Endothelial cell (in vitro differentiated cells): ENCODE measurements at places on chromosomes 7 and 10. TPM values are rescaled to one million over a fixed set of nuclear protein-coding genes. Genes with fewer than 3 reads are reported as not detected.
A peak's percentile ranks its signal among the peaks of the same experiment; 100 is the strongest.

- H3K4me3 ChIP-seq: no peak overlapping the region
- no peaks in the 10 kb centered on the region for H3K4me1 ChIP-seq
- no peak for DNase-seq
- no peaks in the 10 kb centered on the region for H3K36me3 ChIP-seq
- H3K27me3 ChIP-seq: peaks cover 2% of the 10 kb centered on the region
Measured at GRCh38 chr7:34070511-34071323, 165.4 kb downstream of the BMPER start.

GRCh38 chr10:36507715-36508114 is 617.7 kb upstream of the ANKRD30A start:
- H3K4me1 ChIP-seq: peaks cover 13% of the 10 kb centered on the region
- H3K27me3 ChIP-seq: no peaks in the 10 kb centered on the region
- no peak overlapping the region for H3K4me3 ChIP-seq
- no peak for DNase-seq

GRCh38 chr7:30931161-30931928 is 19.7 kb downstream of the AQP1 start:
- no peak overlapping the region for H3K27ac ChIP-seq
- H3K36me3 ChIP-seq: no peaks in the 10 kb centered on the region
- no peak for DNase-seq
- peaks cover 8% of the 10 kb centered on the region for H3K4me1 ChIP-seq
- no peak overlapping the region for H3K4me3 ChIP-seq
- peaks cover 11% of the 10 kb centered on the region for H3K27me3 ChIP-seq

- no peak overlapping the region for H3K27ac ChIP-seq
- no peak for DNase-seq
- H3K36me3 ChIP-seq: peaks cover 3% of the 10 kb centered on the region
- H3K4me3 ChIP-seq: no peak overlapping the region
Measured at GRCh38 chr7:96131525-96131924, 190.4 kb downstream of the SLC25A13 start.

GRCh38 chr10:112832361-112832878 is 117.6 kb upstream of the TCF7L2 start:
- peaks cover 2% of the 10 kb centered on the region for H3K4me1 ChIP-seq

DNA sequence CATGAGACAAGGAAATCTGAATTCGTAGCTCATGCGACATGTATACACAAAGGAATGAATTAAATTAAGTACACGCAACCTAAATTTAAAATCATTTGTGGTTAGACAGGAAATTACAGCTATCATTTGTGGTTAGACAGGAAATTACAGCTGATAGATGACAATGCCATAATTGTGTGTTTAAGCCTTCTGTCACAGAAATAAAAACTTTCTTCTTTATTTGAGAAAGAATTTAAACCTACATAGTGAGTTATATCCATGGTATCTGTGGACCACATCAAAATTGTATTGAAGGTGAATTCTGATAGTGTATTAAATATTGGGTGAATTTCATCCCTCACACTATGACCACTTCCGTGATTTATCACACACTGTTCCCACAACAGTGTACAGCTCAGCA is 362.9 kb downstream of the MAGI2 start:
- H3K4me3 ChIP-seq: no peak overlapping the region
- no peaks in the 10 kb centered on the region for H3K27me3 ChIP-seq
- H3K27ac ChIP-seq: no peak overlapping the region

DNA sequence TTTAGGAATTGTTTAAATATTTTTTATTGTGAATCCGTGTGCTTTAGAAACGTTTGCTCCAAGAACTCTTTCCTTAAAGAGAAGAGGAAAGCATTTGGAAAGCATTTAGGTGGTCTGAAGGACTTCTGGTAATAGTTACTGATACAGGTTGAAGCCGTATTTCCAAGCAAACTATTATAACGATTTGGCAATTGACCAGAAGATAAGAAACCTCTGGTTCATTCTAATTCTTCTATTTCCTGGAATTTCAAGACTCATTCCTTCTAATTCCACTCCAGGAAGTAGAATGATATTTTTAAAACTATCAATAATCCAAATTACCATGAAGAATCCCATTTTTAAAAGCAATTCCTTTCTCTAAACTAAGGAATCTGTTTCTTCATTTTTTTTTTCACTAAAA is 158.9 kb upstream of the AGR3 start:
- H3K4me3 ChIP-seq: no peak overlapping the region
- DNase-seq: no peak
- H3K27me3 ChIP-seq: peaks cover 3% of the 10 kb centered on the region
- no peaks in the 10 kb centered on the region for H3K36me3 ChIP-seq
- H3K4me1 ChIP-seq: peaks cover 27% of the 10 kb centered on the region
- peak overlapping the region; percentile 86 for H3K27ac ChIP-seq

- H3K27me3 ChIP-seq: peaks cover 3% of the 10 kb centered on the region
- no peak for DNase-seq
- peaks cover 2% of the 10 kb centered on the region for H3K4me1 ChIP-seq
- no peaks in the 10 kb centered on the region for H3K36me3 ChIP-seq
Measured at GRCh38 chr7:111408724-111409123, 153.6 kb downstream of the IMMP2L start.

DNA sequence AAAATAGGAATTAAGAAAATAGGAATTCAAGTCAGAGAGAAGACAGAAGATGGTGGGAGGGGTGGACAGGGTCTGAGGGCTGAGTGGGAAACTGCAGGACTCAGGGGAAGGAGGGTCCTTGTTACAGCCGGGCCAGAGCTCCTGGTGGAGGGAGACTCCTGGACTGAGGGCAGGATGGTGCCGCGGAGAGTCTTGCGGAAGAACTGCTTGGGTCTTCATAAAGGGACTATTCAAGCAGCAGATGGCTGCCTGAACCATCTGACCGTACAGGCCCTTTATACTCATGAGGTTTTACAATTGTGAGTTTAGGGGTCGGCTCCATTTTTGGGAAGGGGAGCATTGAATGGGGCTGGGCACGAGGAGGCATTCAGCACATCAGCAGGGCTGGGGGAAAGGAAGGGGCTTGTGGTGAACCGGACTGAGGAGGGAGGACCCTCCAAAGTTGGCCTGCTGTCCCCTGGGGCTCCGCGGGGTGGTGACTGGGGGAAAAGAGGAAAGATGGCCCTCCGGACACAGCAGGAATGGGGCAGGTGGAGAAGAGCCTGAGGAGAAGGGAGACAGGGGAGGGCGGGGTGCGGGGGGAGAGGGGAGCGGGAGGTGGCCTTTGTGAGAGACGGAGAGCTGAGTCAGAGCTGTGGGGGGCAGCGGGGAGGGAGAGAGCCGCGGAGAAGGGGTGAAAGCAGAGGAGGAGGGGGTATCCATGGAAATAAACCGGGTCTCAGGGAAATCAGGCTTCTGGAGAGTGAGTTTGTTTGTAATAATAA is 1.5 kb downstream of the FAM131B start:
- H3K4me3 ChIP-seq: peak overlapping the region; percentile 75
- no peak overlapping the region for H3K27ac ChIP-seq
- DNase-seq: no peak
- H3K4me1 ChIP-seq: peaks cover 7% of the 10 kb centered on the region
- H3K27me3 ChIP-seq: peaks cover 24% of the 10 kb centered on the region

GRCh38 chr10:53667063-53667462 is 894.5 kb upstream of the MBL2 start:
- H3K27me3 ChIP-seq: peaks cover 2% of the 10 kb centered on the region
- no peak for DNase-seq
- no peak overlapping the region for H3K4me3 ChIP-seq
- H3K36me3 ChIP-seq: peaks cover 10% of the 10 kb centered on the region
- peaks cover 4% of the 10 kb centered on the region for H3K4me1 ChIP-seq

DNA sequence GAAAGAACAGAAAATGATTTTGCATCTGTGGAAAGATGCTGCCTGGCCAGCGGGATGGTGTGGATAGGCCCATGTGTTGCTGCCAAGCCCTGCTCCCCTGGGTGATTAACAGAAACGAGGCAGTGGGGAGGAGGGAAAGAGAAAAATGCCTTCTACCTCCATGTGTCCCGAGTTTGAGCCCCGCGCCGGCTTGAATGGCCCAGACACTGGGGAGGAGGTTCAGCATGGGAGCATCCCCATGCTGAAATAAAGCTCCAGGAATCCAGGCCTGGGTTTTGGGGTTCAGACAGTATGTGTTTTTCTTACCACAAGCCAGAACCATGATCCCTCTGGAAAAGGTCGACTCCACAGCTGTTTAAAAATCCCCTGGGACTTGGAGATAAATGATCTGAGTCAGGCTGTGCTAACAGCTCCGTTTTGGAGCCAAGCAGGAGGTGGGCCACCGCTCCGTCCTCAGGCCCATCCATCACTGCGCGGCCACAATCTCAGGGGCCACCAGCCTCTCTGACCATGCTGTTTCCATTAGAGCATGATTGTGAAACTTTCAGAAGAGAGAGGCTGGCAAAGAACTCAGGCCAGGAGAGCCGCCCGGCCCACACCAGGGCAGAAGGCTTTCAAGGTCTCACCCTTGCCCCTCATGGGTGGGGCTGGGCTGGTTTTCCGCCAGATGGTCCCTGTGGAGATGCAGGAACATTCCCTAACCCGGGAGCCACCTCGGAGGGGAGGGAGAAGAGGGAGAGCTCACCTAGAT is 299.7 kb downstream of the ZEB1 start:
- DNase-seq: no peak
- H3K4me1 ChIP-seq: peaks cover 18% of the 10 kb centered on the region
- H3K4me3 ChIP-seq: no peak overlapping the region
- H3K27ac ChIP-seq: no peak overlapping the region

DNA sequence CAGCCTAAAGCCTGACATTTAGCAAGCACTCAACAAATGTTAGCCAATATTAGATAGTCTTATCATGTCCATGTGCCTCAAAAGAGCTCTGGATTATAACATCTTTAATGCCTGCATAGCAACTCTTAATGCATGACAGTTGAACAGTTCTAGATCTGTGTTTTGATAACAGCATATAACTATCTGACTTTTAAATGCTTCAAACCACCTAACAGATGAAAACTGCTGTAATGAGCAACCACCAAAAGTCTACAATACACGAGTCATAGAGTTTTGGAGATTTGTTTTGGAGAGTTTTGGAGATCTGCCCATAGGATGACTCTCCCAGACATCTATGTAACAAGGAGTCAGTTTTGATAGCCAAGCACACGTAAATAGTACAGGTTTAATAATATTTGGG is 227.3 kb downstream of the TWIST1 start:
- no peaks in the 10 kb centered on the region for H3K27me3 ChIP-seq
- H3K4me1 ChIP-seq: no peaks in the 10 kb centered on the region
- no peak overlapping the region for H3K27ac ChIP-seq
- DNase-seq: no peak
- no peaks in the 10 kb centered on the region for H3K36me3 ChIP-seq
- H3K4me3 ChIP-seq: no peak overlapping the region

GRCh38 chr10:55404094-55404493 is 603.1 kb upstream of the PCDH15 start:
- no peaks in the 10 kb centered on the region for H3K36me3 ChIP-seq
- no peak for DNase-seq
- H3K4me1 ChIP-seq: no peaks in the 10 kb centered on the region
- peaks cover 2% of the 10 kb centered on the region for H3K27me3 ChIP-seq
- H3K27ac ChIP-seq: no peak overlapping the region

DNA sequence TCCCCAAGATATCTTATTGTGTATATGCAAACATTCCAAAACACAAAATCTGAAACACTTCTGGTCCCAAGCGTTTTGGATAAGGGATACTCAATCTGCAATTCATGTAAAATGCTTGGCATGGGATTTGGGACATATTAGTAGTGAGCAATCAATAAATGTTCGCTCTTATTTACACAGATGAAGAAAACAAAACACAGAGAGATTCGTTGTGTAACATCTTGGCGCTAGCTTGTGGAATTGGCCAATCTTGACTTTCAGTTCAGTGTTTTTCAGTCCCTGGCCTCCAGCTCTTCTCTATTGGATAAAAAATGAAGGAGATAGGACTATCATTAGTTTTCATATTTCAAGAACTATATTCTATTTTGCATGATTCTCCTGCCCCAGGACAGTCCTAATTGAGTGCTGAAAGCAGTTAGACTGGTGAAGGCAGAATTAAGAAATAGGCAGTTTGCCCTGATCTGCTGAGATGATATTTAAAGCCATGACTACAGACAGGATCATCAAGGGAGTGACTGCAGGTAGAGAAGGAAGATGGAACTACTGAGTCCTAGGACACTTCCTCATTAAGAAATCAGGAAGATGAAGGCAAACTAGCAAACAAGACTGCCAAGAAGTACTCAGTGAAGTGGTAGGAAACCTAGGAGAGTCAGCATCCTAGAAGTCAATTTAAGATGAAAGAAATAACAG is 1.8 kb downstream of the PNLIPRP3 start:
- no peak overlapping the region for H3K27ac ChIP-seq
- no peak for DNase-seq
- no peaks in the 10 kb centered on the region for H3K27me3 ChIP-seq

GRCh38 chr7:34208878-34209621 is 303.7 kb downstream of the BMPER start:
- no peak overlapping the region for H3K27ac ChIP-seq
- no peaks in the 10 kb centered on the region for H3K36me3 ChIP-seq
- peaks cover 12% of the 10 kb centered on the region for H3K4me1 ChIP-seq
- H3K4me3 ChIP-seq: no peak overlapping the region
- H3K27me3 ChIP-seq: no peaks in the 10 kb centered on the region

GRCh38 chr7:151930026-151930653 is 26.1 kb upstream of the GALNTL5 start:
- no peaks in the 10 kb centered on the region for H3K36me3 ChIP-seq
- no peak for DNase-seq
- H3K4me3 ChIP-seq: no peak overlapping the region
- no peaks in the 10 kb centered on the region for H3K4me1 ChIP-seq
- peaks cover under 1% of the 10 kb centered on the region for H3K27me3 ChIP-seq
- no peak overlapping the region for H3K27ac ChIP-seq

GRCh38 chr10:79431428-79431827 is 14.0 kb downstream of the ZCCHC24 start:
- no peak for DNase-seq
- peaks cover 2% of the 10 kb centered on the region for H3K27me3 ChIP-seq
- H3K27ac ChIP-seq: no peak overlapping the region
- H3K4me1 ChIP-seq: peaks cover 20% of the 10 kb centered on the region
- H3K4me3 ChIP-seq: no peak overlapping the region

- H3K27ac ChIP-seq: no peak overlapping the region
- peaks cover 5% of the 10 kb centered on the region for H3K36me3 ChIP-seq
- no peaks in the 10 kb centered on the region for H3K27me3 ChIP-seq
Measured at GRCh38 chr7:67523713-67524112, 527.1 kb downstream of the TYW1 start.

GRCh38 chr7:148262721-148263229 is 327.8 kb upstream of the C7orf33 start:
- H3K36me3 ChIP-seq: no peaks in the 10 kb centered on the region
- H3K4me3 ChIP-seq: peak overlapping the region; percentile 75
- peaks cover 3% of the 10 kb centered on the region for H3K27me3 ChIP-seq

- H3K4me3 ChIP-seq: no peak overlapping the region
- no peak overlapping the region for H3K27ac ChIP-seq
- H3K36me3 ChIP-seq: no peaks in the 10 kb centered on the region
- no peaks in the 10 kb centered on the region for H3K27me3 ChIP-seq
Measured at GRCh38 chr10:97307866-97308780, 10.9 kb upstream of the FRAT1 start.

GRCh38 chr7:152133804-152134203 is 108.3 kb downstream of the GALNT11 start:
- peak overlapping the region; percentile 23 for H3K4me3 ChIP-seq
- peak overlapping the region; percentile 61 for H3K27ac ChIP-seq
- peaks cover 37% of the 10 kb centered on the region for H3K36me3 ChIP-seq
- peaks cover 5% of the 10 kb centered on the region for H3K4me1 ChIP-seq
- no peak for DNase-seq
- H3K27me3 ChIP-seq: peaks cover 3% of the 10 kb centered on the region

The OPALIN gene
- total RNA-seq: not detected

The FAM25C gene
- not detected for total RNA-seq

The MMD2 gene
- total RNA-seq: not detected

The SLC13A4 gene
- total RNA-seq: not detected

The PUS7 gene
- 14.4 TPM for total RNA-seq

The ARPC1B gene
- total RNA-seq: 124 TPM

The COL26A1 gene
- 6.1 TPM for total RNA-seq

The CCDC3 gene
- total RNA-seq: 26.1 TPM

The PAX4 gene
- 0.33 TPM for total RNA-seq

The HOGA1 gene
- total RNA-seq: 0.85 TPM

The BAMBI gene
- total RNA-seq: 13.3 TPM
